NCI-H1694 treated with DMSO at 0.1 percent for 48 hours (cell line): ENCODE measurements at places on chromosomes 4 and X.

DNA sequence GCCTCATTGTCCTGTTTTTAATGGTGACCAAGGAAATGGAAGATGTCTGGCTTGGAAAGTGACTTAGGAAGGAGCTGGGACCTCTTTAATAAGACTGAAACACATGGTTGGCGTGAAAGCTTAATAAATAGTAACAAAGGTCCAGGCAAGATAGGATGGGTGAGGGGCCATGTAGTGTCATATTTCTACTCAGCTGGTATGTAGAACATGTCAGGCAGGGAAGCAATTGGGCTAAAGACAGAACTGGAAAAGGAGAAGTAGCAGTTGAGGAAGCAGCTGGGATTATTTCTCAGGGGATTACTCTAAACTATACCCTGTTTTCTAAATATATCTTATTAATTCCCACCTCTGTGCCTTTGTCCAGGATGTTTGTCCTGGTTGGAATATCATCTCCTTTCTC, 18.6 kb downstream of the ITGB1BP2 start:
- DNase-seq: no peak

GRCh38 chr4:115215935-115216334, 102.5 kb upstream of the NDST4 start:
- no peak for DNase-seq

- no peak for DNase-seq
Observed at GRCh38 chrX:124504111-124504983, 158.0 kb downstream of the SH2D1A start.

GRCh38 chr4:40731792-40732245, 17.9 kb upstream of the NSUN7 start:
- DNase-seq: no peak

DNA sequence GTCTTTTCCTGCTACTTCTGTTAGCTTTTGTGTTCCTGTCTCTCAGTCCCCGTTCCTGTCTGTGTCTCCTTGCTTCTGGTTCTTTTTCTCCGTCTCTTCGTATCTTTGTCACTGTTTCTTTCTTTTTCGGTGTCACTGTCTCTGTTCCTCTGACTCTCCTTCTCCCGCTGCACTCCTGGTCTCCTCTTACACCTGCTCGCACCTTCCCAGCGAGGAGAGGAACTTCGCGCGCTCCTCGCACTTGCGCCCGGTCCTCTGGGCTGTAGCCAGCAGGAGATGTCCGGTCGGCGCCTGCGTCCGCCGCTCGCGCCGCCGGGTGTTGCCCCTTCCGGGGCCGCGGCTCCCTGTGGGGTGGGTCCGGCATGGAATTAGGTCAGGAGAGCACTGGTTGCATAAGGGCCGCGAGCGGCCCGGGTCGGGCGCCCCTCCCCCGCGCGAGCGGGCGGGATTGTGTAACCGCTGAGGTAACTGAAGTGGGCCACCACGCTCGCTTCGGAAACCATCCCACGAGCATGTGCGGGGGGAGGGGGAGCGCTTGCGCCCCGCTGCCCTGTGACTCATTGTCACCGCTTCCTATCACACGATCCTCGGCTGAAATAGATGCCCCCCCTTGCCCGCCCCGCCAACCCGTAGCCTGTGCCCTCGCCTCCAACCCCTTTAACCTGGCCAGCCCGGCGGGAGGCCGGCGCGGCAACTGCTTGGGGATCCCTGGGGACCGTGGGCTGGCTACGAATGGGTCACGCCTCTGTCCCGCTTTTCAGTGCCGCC, 1.6 kb downstream of the LONRF3 start:
- DNase-seq: peak; percentile 20

GRCh38 chr4:119725688-119726330, 97.2 kb upstream of the PDE5A start:
- no peak for DNase-seq

- DNase-seq: no peak
Observed at GRCh38 chrX:139554376-139554775, 23.8 kb downstream of the F9 start.

GRCh38 chr4:54575919-54576318, 81.8 kb upstream of the KIT start:
- no peak for DNase-seq

DNA sequence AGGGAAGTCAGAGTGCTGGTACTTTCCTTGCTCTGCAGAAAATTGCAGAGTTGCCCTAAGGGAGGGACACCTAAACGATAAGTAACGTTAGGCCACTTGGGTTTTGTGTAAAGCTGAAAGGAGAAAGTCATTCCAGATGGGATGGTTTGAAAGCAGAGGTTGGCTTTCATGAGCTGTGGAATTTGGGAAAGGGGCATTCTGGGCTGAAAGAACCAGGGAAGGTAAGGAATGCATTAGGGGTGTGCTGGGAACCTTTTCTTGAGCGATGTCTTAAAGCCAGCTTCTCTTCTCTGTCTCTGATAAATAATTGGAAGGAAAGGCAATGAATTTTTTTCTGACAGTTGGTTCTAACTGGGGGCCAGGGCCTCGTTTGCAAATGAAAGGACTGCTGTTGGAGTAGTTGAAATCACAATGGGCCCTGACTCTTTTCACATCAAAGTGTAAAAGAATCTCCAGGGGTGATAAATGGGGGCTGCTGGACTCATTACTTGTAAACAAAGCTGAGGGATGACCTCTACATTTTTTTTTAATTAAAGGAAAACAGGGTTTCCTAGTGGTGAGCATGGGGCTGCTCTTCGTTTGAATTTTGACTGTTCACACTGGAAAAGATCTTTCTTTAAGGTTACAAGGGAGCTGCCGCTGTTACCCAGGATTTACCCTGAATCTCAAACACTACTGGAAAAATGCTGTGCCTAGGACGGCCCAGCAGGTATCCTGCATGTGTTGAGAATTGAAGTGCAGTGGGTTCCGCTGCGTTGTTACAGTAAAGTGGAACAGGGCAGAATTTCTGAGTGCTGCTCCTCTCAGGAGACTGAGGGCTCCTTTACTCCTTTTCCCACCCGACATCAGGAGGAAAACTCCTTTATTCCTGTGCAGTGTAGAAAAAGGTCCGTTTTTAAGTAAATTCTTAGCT, 25.0 kb downstream of the AFF1 start:
- no peak for DNase-seq

GRCh38 chrX:97310373-97310772, 426.7 kb downstream of the RPA4 start:
- DNase-seq: no peak

- DNase-seq: no peak
Observed at GRCh38 chr4:149161247-149161646, 654.4 kb downstream of the IQCM start.

- no peak for DNase-seq
Observed at GRCh38 chr4:184450045-184450444, 24.3 kb downstream of the IRF2 start.

DNA sequence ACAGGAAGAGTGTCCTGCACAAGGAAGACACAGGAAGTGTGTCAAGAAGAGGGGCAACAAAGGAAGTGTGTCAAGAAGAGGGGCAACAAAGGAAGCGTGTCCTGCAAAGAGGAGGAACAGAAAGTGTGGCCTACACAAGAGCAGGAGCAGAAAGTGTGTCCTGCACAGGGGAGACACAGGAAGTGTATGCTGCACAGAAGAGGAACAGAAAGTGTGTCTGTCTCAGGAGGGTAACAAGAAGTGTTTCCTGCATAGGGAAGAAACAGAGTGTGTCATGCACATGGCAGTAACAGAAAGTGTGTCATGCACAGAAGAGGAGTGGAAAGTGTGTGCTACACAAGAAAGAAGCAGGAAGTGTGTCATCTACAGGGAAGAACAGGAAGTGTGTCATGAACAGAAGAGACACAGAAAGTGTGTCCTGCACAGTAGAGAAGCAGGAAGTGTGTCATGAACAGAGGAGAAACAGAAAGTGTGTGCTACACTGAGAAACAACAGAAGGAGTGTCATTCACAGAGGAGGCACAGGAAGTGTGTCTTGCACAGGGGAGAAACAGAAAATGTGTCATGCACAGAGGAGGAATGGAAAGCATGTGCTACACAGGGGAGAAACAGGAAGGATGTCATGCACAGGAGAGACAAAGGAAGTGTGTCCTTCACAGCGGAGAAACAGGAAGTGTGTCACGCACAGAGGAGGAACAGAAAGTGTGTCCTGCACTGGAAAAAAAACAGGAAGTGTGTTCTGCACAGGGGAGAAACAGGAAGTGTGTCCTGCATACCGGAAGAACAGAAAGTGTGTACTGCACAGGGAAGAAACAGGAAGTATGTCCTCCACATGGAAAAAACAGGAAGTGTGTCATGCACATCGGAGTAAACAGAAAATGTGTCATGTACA, 526.4 kb upstream of the PRKX start:
- DNase-seq: no peak

- no peak for DNase-seq
Observed at GRCh38 chr4:181830404-181831035, 412.7 kb upstream of the TENM3 start.

- DNase-seq: no peak
Observed at GRCh38 chrX:120021927-120022326, 55.6 kb downstream of the RHOXF2B start.

GRCh38 chrX:10482708-10483107, 137.7 kb downstream of the MID1 start:
- DNase-seq: no peak

GRCh38 chr4:147060151-147060931, 114.7 kb upstream of the TTC29 start:
- no peak for DNase-seq

DNA sequence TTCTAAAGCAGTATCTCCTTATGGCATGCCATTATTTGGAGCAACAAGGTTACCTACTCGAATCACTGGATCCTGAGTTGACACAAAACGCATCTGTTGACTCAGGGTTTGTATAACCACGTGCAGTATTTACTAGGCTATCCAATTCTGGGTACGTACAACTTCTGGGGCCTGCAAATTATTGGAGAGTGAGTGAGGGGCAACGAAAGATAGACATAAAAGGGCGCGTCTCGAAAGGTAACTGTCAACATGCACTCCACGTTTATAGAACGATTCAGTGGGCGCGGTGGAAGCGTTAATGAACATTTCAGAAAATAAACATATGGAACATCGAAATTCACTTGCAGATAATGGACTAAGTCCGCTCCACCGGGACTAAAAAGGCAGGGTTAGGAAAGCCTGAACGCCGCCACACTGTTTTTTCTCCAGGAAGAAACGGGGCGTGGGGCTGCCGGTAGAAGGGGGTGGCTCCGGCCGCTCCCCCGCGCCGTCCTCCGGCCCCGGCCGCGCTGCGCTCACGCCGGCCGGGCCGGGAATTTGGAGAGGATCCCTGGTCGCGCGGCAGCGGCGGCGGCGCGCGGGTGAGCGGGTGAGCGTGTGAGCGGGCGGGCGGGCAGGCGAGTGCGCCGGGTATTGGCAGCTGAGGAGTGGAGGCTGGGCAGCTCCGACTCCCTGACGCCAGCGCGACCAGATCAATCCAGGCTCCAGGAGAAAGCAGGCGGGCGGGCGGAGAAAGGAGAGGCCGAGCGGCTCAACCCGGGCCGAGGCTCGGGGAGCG, at the start of gene SMAD1:
SMAD1 (plus strand) TSS at position 690 of the 778 bp plus-strand sequence. CDS start 32,761 bp downstream, outside the sequence.
- DNase-seq: peak; percentile 50

- DNase-seq: no peak
Observed at GRCh38 chrX:31314921-31315320, 243.1 kb upstream of the FTHL17 start.

- no peak for DNase-seq
Observed at GRCh38 chr4:83263106-83263505, 21.5 kb downstream of the COQ2 start.

DNA sequence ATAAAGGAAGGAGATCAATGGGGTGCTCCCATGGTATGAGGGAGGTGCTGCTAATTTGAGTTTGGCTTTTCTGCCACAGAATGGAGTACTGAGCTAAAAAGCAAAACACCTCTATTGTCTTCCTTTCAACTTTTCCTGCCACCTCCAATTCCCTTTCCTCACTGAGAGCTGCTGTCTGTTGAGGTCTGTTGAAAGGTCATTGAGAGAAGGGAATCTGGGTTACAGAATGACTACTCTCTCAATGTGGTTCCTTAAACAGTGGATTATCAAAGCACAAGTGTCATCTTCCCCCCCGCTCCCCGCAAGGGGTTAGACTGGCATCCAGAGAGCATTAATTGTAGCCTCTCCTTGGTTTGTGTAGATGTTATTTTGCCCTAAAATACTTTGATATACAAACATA, 10.7 kb downstream of the USP9X start:
- no peak for DNase-seq
